ENCODE measurements at places on chromosomes 16 and 17.

DNA sequence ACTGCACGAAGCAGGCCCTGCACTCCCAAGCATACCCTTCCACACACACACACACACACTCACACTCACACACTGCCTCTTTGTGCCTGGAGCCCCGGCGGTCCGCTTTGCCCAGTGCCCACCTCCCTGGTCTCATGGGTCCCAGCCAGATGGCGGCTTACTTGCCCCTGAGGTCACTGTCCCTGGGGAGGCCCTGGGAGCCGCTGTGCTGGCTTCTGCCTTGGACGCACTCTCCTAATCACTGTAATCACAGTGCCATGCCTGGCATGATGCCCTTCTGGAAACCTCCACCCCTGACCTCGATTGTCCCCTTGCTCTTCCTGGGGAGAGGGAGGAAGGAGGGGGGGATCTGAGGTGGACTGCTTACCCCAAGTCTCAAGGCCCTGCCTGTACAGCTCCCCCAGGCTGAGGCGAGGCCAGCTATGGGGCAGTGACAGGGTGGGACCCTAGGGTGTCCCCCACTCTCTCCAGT is 36.0 kb downstream of the ARHGAP23 start:
- no peak for DNase-seq

GRCh38 chr17:83138820-83139219 is 59.4 kb downstream of the METRNL start:
- no peak for DNase-seq

DNA sequence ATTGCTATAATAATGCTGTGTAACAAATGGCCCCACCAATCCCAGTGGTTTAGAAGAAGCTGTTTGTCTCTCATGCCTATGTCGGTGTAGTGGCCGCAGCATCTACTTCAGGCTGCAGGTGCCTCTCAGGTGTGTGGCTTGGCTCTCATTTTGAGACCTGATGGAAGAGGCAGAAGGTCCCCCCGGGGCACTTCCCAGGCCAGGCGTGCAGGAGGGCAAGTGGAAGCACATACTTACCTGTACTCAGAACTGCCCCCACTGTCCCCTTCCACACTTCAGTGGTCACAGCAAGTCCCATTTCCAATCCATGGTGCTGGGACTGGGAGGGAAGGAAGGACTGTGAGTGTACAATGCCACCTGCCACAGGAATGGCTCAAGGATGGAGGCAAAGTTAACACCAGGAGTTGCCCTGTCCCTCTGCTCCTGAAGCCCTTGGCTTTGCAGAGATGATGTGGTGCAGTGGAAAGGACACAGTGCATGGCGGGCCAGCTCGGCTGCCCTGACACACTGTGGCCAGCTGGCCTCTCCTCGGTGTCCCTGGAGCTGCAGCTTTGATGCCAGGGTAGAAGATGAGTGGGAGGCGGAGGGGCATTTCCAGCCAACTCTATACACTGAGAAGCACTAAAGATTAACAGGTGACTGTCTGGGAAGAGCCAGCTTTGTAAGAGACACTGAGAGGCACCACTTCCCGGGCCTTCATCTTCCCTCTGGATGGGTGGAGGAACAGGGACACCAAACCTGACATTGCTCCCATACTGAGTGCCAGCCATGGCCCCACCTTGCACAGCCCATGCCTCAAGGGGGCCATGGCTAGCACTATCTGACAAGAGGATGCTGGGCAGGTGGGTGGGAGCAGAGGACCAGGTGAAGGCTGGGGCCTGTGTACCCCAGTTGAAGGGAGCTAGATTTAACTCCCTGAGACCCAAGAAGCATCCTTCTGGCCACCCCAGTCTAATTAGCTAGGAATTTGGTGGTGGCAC is 105.9 kb downstream of the METRNL start:
- DNase-seq: no peak

GRCh38 chr17:17810084-17810894 is 26.5 kb downstream of the SREBF1 start:
- DNase-seq: no peak

- no peak for DNase-seq
These were observed 38.1 kb upstream of the VPS4A start for GRCh38 chr16:69273009-69273408.

DNA sequence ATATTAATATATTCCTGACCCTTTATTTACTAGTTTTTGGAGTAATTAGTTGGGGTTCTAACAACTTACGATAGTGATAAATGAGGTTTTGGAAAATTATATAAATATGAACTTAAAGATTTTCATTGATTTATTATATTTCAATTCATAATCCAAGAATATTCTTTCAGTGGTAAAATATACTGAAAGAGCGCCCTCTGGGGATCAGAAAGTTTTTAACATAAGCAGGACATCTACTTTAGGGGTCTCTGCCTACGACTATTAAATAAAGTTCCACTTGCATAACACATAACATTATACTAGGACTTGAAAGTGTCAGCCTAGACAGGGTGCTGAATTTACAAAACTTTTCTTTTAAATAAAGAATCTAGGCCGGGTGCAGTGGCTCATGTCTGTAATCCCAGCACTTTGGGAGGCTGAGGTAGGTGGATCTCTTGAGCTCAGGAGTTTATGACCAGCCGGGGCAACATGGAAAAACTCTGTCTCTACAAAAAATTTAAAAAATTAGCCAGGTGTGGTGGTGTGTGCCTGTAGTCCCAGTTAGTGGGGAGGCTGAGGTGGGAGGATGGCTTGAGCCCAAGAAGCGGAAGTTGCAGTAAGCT is 15.6 kb downstream of the RFWD3 start:
- no peak for DNase-seq

DNA sequence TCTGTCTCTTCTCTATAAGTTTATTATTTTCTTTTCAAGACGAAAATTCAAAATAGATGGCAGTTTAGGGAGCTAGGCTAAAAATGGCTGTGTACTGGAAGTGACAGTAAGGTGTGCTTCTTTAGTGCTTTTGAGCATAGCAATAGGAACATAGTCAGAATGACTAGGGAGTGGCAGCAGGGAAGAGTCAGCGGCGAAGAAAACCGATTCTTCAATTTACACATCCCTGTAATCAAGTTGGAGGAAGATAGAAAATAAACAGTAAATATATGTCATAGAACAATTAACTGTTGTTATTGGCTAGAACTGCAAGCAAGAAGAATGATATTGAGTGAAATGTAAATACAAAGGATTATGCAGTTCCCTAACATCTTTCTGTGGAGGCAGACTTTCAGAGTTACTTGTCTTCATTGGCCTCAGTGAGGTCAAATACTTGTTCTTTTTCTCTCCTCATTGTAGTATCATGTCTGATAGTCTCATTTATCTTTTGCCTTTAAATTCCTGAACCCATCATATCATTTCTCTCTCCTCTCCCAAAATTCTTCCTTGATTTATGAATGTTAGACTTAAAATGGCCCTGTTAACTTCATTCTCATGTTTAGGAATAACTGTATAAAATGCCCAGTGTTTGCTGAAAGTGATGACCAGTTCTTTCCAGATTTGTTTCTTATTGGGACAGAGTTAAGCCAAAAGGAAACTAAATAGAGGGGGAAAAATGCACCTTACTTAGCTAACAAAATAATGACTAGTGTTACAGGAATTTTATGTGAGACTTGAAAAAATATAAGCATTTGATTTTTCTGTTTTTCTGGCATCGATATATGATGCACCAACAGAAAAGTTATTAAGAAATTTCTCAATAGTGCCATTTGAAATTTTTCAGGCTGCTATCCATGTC is 211.4 kb downstream of the BCAS3 start:
- no peak for DNase-seq

All from stimulated activated CD8-positive, alpha-beta memory T cell treated with anti-CD3 and anti-CD28 coated beads, Interleukin-4, amount 100 ng/mL, for 4 hours (primary cell).